Sciatic nerve (tissue), 2 donors: ENCODE measurements at places on chromosomes 12 and 14. TPM values are rescaled to one million over a fixed set of nuclear protein-coding genes. Genes with fewer than 3 reads are reported as not detected.

GRCh38 chr14:95620659-95621059, 65.6 kb upstream of the TCL1B start:
- DNase-seq = no peak

DNA sequence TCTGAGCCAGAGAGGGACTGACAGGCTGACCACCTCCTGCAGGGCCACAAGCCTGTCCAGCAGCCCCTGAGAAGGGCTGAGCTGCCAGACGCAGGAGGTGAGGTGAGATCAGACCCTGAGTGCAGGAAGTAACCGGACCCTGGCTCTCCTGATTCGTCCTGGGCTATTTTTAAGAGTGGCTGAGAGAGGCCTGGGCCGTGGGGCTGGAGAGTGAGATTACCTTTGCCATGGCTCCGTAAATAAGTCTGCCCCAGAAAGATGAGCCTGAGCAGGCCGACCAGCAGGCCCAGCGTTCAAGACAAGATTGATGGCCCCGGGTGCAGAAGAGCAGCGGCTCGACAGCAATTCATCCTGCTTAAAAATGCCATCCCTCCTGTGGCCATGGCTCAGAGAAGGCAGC, 54.2 kb downstream of the SPTB start:
- no peak for DNase-seq

DNA sequence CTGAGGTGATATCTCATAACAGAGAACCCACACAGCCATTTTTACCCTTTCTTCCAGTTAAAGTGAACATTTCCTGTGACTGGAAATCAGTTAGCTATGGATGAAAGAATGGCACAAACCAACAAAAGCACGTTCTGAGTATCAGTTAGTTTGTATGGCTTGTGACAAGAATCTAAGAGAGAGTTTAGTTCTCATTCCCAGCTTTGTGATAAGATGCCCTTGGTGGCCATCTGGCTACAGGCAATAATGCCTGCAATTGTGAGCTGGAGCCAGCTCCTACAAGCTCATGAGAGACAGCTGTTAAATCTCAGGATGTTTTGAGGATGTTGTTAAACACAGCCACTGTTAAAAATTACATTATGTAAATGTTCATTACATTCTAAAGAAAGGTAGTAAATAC, 122.0 kb upstream of the FRMD6 start:
- no peak for DNase-seq

TMPRSS12 gene
- total RNA-seq = not detected

DNA sequence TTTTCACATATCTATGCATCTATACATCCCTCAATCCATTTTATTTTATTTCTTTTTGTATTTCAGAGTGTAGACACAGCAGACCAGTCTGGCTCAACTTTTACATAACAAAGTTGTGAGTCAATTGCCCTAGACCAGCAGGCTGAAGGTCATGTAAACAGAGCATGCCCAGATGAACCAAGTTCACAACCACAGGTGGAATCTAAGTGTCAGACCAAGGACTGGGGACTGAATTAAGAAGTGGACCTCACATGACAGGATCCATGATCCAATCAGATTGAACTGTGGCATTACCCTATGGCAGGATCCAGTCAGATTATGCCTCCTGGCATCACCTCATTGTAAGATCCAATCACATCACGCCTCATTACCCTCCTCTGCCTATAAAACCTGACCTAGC, 455.8 kb downstream of the SOX5 start:
- no peak for DNase-seq

GRCh38 chr12:113461666-113462065, 10.0 kb downstream of the LHX5 start:
- no peak for DNase-seq

GRCh38 chr14:106586098-106586704, 1059.8 kb downstream of the TMEM121 start:
- DNase-seq = no peak

DNA sequence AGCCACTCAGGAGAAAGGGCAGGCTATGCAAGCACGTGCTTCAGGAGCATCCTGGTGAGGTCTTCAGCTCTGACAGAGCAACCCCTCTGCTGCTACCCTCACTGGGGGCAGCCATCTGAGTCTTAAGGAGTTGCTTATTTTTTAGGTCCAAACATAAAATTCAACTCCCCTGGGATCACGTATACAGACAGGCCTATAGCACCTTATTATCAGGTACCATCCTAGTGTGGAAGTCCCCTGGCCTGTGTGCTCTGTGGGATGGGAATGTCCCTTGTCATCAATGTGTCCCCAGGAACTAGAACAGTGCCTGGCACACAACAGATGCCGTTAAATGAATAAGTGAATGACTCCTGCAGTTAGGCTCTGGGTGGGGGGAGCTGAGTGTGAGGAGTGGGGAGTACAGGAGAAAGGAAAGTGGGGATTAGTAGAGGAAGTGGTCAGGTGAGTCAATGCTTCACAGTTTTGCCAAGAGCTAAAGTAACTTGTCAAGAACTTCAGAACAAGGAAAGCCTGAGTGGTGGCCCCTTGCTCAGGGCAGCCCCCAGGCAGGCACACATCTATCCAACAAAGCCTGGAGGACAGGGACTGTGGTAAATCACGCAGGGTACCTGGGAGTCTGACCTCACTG, 33.5 kb downstream of the DAD1 start:
- no peak for DNase-seq

- DNase-seq = no peak
These were observed 56.1 kb downstream of the BMP4 start for GRCh38 chr14:53900499-53900898.
